Ureter (tissue), 1 donor: ENCODE measurements at places on chromosomes 3 and 15. TPM values are rescaled to one million over a fixed set of nuclear protein-coding genes. Genes with fewer than 3 reads are reported as not detected.

UTS2B gene
- total RNA-seq, result 0.70 TPM

GRCh38 chr3:40780291-40780924 is 255.6 kb downstream of the ZNF621 start:
- peak; percentile 75 for DNase-seq

GRCh38 chr15:42387603-42388002 is 28.3 kb downstream of the CAPN3 start:
- DNase-seq, result no peak

- DNase-seq, result no peak
These were observed 31.5 kb downstream of the SPTSSB start for GRCh38 chr3:161339517-161340500.

GRCh38 chr3:184419171-184419570 is 39.3 kb downstream of the CHRD start:
- no peak for DNase-seq

DNA sequence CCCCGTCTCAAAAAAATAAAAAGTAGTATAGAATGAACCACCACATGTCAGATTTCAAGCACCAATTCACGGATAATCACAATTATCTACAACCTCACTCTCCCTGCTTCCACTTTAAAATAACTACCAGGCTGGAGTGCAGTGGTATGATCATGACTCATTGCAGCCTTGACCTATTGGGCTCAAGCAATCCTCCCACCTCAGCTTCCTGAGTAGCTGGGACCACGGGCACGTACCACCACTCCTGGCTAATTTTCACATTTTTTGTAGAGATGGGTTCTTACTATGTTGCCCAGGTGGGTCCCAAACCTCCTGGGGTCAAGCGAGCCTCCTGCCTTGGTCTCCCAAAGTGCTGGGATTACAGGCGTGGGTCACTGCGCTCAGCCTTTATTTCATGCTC is 38.1 kb upstream of the LDHAL6B start:
- no peak for DNase-seq

- DNase-seq, result no peak
These were observed 15.5 kb downstream of the FSD2 start for GRCh38 chr15:82790321-82790720.

SNTN gene
- not detected for total RNA-seq

GRCh38 chr3:151199554-151200438 is 3.2 kb downstream of the GPR171 start:
- DNase-seq, result no peak

DNA sequence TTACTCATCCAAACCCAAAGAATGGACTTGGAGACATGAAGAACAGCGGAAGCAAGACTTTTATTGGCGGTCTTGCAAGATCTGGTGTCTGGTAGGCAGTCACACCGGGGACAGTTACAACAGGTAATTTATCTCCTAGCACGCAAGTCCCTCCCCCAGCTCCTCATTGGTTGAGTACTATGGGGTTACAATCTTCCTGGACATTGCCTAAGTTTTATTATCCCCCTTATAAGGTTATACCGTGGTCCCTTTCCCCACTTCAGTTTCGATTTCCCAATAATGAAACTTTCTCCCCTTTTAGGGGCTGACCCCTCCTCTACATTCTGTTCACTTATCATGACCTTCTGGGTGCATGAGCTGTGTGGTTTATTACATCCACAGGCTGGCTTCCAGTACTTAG is 18.7 kb downstream of the ARL8B start:
- DNase-seq, result no peak

DNA sequence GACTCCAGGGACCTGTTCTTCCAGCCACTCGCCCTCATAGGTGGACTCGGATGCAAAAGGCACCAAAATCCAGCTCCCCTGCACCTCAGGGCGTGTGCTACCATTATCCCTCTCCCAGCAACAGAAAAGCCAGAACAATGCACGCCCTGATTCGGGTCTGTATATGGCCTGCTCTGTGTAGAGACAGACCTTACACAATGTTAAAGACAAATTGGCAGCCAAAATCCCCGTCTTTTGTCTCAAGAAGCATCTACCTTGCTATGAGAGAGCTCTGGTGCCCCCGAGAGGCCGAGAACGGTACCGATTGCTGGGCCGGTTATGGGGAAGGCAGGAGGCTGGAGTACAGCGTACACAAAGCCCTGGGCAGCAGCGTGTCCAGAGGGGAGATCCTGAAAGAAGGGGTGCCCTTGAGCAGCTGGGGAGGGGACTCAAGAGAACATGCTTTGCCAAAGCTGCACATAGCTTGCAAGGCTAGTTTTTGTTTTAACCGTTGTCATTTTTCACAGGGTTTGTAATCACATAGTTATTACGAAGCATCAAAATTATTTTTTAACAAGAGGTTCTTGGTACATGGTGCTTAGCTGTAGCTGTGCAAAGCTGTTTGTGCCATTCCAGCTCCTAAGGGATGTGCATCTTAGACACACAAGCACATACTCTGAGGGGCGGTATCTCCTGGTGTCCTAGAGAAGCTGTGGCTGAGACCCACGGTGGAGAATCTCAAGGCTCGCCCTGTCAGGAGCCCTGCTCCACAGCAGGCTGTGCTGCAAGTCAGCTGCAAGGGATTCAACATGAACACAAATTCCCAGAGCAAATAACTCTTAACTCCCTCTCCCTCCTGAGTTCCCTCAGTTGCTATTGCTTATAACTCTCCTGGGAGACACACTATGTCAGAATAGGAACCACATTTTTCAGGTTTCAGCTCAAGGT is 461.5 kb upstream of the PPP2R3A start:
- DNase-seq, result peak; percentile 69

GP9 gene
- not detected for total RNA-seq

GRCh38 chr15:38202361-38202760 is 50.3 kb upstream of the SPRED1 start:
- DNase-seq, result no peak

- DNase-seq, result no peak
These were observed 120.5 kb upstream of the PROK2 start for GRCh38 chr3:71905426-71905825.

TM6SF1 gene
- total RNA-seq, result 8.7 TPM

TEX55 gene
- total RNA-seq, result not detected

NOX5 gene
- 0.89 TPM for total RNA-seq

- DNase-seq, result no peak
These were observed 40.2 kb downstream of the TRANK1 start for GRCh38 chr3:36904641-36905040.

DNA sequence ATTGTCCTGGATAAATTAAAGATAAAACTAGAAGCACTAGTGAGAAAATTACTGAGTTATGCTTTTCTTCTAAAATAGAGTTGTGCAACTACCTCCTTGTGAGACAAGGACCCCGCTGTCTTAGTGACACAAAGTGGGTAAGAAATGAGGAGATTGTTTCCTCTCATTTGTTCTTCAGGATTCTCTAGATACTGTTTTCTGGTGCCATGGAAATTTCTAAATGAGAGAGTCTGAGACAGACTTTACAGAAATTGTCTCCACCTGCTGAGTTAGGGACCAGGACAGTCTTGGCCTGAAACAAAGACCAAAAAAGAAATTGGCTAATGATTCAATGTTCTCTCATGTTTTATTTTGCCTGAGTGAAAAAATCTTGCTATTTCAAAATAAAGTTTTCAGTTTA is 427.5 kb downstream of the TUSC7 start:
- DNase-seq, result no peak

DNA sequence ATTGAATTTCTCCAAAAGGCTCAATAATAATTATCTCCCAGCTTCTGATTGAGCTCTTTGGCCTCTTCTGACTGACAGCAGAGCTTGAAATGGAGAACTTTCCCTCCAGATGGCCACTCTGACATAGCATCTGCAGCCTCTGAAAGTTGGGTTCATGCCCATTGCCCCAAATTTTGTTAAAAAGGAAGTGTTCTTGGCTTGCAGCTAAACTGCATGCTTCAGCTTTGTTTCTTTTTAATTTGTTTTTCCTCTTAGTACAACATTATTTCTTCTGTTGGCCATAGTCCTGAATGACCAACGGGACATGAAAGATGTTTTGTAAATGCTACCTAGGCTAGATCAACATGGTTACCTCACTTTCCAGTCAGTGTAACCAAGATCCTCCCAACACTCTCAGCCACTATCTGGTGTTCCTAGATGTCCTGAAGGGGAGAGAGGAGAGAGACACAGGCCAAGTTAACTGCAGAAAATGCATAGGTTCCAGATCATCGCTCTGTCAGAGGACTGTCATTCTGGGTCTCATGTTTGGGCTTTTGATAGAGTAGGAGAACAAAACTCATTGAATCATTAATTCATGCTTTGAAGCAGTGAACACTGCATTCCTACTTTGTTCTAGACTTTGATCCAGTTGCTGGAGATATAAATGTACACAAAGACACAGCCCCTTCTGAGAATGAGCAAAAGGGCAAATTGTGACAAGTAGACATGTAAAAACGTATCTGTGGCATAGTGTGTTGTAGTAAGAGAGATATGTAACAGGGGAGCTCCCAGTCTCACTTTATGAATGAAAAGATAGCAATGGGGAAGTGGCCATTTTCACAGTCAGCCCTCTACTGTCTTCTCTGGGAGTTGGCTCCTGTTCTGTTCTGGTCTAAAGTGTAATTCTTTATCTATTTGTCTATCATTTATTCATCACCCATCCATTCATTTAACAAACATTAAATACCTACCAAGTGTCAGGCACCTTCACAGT is 156.2 kb downstream of the ZNF621 start:
- no peak for DNase-seq

DNA sequence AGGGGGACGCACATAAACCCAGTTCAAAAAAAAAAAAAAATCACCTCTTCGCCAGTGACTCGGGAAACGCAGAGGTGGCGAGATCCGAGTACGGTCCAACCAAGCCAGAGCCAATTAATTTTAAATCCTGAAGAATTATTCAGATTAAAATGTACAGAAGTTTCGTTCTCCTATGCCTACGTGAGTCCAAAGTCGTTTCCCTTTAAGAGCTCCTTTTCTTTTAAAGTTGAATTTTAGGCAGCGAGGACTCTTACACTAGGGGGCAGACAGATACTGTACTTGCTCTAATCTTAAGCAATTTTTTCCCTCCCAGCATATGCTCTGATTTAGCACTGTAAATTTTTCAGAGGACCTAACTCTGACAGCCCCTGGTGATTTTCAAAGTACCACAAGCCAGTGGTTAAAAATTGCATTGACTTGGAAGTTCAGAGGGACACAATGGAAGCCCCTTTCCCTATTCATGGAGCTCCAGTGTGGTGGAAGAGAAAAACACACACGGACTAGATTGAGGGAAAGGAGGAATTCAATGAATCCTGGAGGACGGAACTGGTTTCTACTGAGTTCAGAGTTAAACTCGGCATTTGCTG is 3.3 kb upstream of the NR2F2 start:
- no peak for DNase-seq

- no peak for DNase-seq
These were observed 135.5 kb upstream of the TTC14 start for GRCh38 chr3:180466401-180467011.

- DNase-seq, result peak; percentile 48
These were observed 1.3 kb downstream of the TCF12 start for GRCh38 chr15:56919609-56920366.

HEG1 gene
- total RNA-seq, result 78.3 TPM

ARL6 gene
- 12.3 TPM for total RNA-seq

SPATA12 gene
- not detected for total RNA-seq

GRCh38 chr15:82647045-82647834 is at the start of gene CPEB1:
Gene CPEB1 (minus strand): TSS chr15:82647363. CDS start chr15:82628459, 18,904 bp downstream.
- DNase-seq, result peak; percentile 56

CDAN1 gene
- 13.3 TPM for total RNA-seq

DNA sequence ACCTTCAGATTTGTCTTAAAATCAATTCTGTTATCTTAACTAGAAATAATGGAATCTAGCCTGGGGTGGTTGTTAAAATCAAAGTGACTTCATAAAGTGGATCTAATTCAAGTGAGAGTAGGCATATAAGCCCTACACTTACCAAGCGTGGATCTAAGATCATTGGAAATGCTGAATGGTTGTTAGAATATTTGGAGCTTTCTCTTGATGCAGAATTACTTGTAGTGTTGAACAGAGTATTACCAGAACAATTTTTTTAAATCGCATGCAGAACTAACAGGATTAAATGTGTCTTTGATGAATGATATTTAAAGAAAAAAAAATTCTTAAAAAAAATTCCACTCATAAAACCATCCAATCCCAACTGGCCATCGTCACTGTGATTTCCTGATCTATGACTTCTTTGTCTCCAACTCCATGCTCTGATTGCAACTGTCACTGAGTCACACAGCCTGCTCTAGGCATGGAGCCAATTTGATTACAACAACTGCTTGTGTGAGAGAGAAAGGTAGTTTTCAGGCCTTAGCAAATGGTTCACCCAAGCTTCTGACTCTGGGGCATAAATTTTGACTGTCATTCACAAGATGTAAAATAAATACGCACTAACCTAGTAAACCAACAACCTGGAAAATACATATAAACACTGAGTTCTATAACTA is 25.9 kb upstream of the SPRED1 start:
- peak; percentile 56 for DNase-seq

GRCh38 chr15:42184736-42185135 is 23.4 kb downstream of the VPS39 start:
- no peak for DNase-seq

NTRK3 gene
- total RNA-seq, result 11.8 TPM

LIPH gene
- 16.7 TPM for total RNA-seq

- no peak for DNase-seq
These were observed 33.4 kb downstream of the FRMD4B start for GRCh38 chr3:69352305-69353087.

DNA sequence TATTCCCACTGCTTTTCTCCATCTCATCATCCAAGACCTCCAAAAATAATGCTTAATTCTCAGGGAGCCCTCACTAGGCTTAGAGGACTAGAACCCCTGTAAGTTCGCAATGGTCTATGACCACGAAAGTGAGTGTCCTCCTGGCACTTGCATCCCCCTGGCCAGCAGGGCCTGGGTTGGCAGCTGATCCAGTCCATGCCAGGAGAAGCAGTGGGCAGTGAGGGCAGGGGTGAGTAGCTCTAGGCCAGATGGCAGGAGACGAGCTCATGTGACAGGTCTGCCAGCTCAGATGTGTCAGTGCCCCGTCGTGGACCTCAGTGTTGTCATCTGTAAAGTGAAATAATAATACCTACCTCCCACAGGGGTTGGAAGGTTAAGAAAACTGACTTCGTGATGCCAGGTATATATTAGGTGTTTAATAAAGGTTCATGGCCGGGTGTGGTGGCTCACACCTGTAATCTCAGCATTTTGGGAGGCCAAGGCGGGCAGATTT is 11.1 kb downstream of the GP5 start:
- no peak for DNase-seq

THBS1 gene
- 154 TPM for total RNA-seq

EXD1 gene
- not detected for total RNA-seq

DNA sequence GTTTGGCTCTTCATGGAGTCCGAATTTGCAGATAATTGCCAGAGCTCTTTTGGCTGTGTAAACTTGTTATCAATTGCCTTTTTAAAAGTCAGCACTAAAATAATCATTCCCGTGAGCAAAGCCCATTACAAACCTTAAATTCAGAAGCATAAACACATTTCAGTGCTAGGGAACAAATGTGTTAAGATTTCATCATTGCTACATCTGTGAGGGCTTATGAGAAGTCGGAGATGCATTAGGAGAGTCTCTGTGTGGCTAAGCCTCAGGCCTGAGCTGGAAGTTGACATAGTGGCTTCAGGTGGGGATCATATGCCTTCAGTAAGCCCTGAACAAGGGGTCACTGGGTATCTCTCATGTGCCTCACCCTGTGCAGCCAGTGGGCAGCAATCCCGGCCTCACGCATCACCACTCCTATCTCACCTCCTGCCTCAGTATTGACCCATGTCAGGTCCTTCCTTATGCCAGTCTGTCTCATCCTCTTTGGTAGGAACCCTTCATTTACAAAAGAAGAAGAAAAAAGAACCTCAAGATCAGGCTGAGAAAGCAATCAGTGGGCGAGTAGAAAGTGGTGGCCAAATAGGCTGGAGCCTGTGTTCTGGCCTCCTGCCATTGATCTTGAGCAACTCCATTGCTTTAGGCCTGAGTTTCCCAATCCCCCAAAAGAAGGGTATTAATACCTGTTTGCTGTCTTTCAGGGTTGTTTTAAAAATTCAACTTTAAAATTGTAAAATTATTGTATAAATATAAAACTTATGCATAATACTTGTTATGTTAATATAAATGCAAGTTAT is 233.5 kb downstream of the IL20RB start:
- DNase-seq, result no peak
